ENCODE measurements at places on chromosomes 4 and X.

DNA sequence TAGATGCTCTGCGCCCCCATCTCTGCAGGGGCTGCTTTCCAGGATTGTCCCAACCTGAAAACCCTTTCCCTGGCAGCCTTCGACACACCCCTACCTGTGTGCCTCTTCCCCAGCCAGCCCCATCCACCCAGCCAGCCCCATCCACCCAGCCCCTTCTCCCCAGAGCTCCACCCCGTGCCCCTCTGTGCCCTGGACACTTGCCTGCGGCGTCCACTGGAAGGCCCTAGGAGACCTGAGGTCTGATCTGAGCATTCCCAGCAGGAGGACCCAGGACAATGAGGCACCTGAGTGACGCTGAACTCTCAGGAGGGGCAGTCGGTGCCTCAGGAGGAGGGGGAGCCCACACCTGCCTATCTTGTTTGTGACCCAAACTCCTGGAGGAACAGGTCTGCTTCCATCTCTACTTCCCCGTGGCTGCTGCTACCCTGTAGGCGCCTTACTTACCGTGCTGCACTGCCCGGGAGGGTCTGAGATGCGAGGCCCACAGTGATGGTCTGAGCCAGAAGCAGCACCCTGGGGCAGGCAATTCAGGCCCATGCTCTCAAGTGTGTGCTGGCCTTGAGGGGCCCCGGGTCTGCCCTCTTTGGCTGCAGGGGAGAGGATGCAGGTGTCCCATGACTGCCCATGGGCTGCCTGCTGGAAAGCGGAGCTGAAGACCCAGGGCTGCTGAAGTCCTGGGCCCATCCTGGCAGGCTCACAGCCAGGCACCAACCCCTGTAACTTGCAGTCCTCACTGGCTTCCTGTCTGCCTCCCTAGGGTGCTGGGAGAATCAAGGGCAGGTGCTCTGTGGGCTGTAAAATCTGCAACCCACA lies 4.9 kb downstream of the LRPAP1 start:
- no peak for DNase-seq

DNA sequence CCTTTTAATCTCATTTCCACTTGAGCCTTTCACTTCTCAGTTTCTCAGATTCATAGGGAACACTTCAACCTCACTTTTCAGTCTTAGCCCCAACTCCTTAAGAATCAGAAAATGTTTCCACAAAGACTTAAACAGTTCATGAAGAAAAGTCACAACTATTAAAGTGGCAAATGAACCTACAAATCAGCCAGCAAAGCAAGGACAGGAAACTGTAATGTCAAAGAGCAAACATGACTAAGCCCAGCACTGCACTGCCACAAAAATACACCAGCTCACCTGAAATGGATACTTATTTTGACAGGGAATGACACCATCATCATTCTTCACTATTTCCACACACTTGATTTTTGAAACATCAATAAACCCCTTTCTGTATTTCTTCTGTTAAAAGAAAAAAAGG lies 41.8 kb upstream of the TXK start:
- DNase-seq = no peak

- DNase-seq = no peak
Observed at GRCh38 chr4:102627831-102628523, 126.8 kb downstream of the NFKB1 start.

- no peak for DNase-seq
Observed at GRCh38 chrX:42176789-42177188, 253.4 kb upstream of the CASK start.

DNA sequence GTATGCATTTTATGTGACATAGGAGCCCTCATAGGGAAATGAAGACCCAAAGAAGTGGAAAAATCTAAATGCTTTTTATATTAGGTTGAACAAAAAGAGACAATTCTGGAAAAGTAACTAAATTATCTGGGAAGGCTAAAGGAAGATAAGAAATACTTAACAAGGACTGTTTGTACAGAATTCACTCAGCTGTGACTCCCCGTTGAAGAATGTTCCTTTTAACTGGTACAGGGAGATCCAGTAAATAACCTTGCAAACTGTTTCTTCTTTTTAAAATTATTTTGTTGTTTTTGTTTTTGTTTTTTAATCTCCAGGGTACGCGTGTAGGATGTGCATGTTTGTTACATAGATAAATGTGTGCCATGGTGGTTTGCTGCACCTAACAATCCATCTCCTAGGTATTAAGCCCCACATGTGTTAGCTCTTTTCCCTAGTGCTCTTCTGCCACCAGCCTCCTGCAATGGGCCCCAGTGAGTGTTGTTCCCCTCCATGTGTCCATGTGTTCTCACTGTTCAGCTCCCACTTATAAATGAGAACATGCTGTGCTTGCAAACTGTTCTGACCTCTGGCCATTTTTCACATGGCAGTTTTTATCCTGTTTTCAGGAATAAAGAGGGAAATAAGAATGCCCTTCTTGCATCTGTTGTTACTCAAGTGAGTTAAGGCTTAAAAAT lies 81.7 kb downstream of the PWWP3B start:
- no peak for DNase-seq

- DNase-seq = no peak
Observed at GRCh38 chrX:11768039-11768438, 10.0 kb downstream of the MSL3 start.
